Hepatocyte (in vitro differentiated cells): ENCODE measurements at places on chromosomes 13 and 19. TPM values are rescaled to one million over a fixed set of nuclear protein-coding genes. Genes with fewer than 3 reads are reported as not detected.

Gene DOCK9
- total RNA-seq: 25.1 and 38.9 TPM in 2 replicates

DNA sequence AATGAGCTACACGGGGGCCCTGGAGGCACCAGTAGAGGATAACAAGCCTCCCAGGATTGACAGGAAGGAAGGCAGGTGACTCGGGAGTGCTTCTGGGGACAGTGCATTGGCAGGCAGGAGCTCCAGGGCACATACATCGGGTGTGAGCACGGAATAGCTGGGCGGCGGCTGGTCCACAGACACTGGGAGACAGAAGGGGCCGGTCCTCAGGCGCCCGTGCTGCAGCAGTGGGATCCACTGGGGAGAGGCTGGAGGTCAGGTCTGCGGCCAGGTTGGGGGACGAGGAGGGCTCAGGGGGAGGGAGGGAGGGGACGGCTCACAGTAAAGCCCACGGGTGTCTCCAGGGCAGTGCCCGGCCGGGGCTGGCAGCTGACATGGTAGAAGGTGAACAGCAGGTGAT lies 2.1 kb upstream of the ANGPTL8 start:
- H3K36me3 ChIP-seq: no peaks in the 10 kb centered on the region
- no peaks in the 10 kb centered on the region for H3K27me3 ChIP-seq
- no peak overlapping the region for H3K27ac ChIP-seq
- DNase-seq: no peak

DNA sequence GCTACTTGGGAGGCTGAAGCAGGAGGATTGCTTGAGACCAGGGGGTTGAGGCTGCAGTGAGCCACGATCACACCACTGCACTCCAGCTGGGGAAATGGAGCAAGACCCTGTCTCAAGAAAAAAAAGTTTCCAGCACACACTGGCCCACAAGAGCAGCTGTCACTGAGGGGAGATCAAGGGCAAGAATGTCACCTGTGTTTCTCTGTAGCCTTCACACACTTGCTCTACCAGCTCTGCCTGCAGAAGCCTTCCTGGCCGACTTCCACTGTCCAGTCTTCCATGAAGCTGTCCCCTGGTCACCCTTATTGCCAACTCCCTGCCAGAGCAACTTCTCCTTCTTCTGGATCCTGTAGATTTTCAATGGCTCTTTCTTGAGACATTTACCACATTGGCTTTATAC lies 158.0 kb downstream of the KCTD15 start:
- H3K36me3 ChIP-seq: no peaks in the 10 kb centered on the region
- no peaks in the 10 kb centered on the region for H3K4me1 ChIP-seq
- H3K4me3 ChIP-seq: no peak overlapping the region

DNA sequence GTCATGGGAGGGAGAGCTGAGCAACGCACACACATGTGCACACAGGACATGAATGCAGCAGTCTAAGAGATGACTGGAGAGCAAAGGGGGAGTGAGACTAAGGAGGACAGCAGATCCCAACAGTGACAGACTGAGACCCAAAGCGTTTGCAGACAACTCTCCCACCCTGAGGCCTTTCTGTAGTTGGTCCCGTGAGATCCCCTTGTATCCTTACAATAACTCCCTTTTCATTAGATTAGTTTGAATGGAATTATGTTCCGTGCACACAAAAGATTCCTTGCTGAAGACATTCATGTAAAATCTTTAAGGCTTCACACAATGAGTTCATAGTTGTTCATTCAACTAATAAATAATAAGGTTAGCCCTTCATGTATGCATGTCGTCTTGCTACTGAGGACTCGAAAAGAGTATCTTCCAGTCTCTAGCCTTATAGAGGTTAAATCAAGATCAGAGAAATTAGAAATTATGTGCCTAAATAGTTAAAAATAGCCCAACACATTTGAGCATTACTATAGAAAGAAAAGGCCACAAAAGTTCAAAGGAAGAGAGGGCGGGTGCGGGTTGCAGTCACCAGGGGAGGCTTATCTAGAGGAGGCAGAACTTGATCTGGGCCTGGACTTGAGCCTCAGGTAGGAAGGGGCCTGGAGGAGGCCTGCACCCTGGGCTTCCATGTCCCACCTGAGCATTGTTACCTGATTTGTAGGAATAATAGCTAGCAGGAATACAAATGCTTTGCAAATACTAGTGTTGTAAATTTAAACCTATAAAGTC lies 3.1 kb upstream of the GTF3A start:
- no peaks in the 10 kb centered on the region for H3K36me3 ChIP-seq
- no peak for DNase-seq
- peaks cover 21% of the 10 kb centered on the region for H3K4me1 ChIP-seq
- H3K4me3 ChIP-seq: no peak overlapping the region
- H3K27me3 ChIP-seq: no peaks in the 10 kb centered on the region

GRCh38 chr19:2013683-2013961 lies 1.9 kb downstream of the BTBD2 start:
- H3K27ac ChIP-seq: no peak overlapping the region
- no peaks in the 10 kb centered on the region for H3K27me3 ChIP-seq
- no peak overlapping the region for H3K4me3 ChIP-seq
- no peaks in the 10 kb centered on the region for H3K4me1 ChIP-seq
- DNase-seq: no peak
- no peaks in the 10 kb centered on the region for H3K36me3 ChIP-seq

Gene ZNF729
- total RNA-seq: not detected in 2 replicates

- H3K4me1 ChIP-seq: peaks cover 11% of the 10 kb centered on the region
- peak; percentile 46 for DNase-seq
- H3K27ac ChIP-seq: peak overlapping the region; percentile 93
These were observed 534 bp downstream of the CAB39L start for GRCh38 chr13:49443357-49443703.

Gene DMKN
- 57.0 and 64.1 TPM in 2 replicates for total RNA-seq

GRCh38 chr13:49206641-49207040 lies 13.5 kb upstream of the MLNR start:
- no peak overlapping the region for H3K4me3 ChIP-seq
- no peaks in the 10 kb centered on the region for H3K36me3 ChIP-seq
- no peak overlapping the region for H3K27ac ChIP-seq
- no peaks in the 10 kb centered on the region for H3K27me3 ChIP-seq
- no peak for DNase-seq
- no peaks in the 10 kb centered on the region for H3K4me1 ChIP-seq

DNA sequence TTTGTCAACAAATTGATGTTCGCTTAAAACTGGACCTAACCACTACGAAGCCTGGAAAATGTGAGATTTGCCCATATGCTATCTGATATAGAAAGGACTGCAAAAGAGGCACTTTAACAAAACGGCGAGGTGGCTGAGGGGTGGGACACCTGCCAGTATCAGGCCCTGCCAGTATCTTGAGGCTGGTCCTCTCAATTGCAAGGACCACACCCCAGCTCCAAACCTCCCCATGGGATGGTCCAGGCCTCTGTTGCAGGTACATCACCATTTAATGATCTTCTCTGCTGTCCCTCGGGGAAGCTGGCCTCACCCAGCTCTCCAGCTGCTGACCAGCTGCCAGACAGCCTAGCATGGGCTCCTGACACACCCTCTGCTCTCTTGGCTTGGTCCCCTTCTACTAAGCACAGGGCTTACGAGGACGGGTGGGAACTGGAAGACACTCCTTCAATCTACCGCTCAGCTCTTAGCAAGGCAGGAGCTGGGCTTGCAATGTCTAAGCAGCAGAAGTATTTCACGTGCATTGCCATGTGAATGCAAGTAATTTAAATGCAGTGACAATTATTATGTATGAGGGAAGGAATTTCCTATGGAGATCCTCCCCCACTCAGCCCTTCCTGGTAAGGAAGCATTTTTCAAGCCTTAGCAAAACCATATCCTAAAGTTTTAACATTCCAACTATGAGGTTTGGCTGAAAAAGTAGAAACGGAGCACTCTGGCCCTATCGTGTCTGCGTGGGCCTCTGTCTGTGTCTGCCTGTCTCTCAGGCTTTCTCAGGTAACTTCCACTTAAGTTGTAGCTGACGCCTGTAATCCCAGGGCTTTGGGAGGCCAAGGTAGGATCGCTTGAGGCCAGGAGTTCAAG lies 63.9 kb downstream of the LATS2 start:
- H3K4me1 ChIP-seq: no peaks in the 10 kb centered on the region
- peak overlapping the region; percentile 55 for H3K27ac ChIP-seq
- DNase-seq: no peak
- no peaks in the 10 kb centered on the region for H3K36me3 ChIP-seq
- no peak overlapping the region for H3K4me3 ChIP-seq

Gene LIPE
- total RNA-seq: 6.4 and 11.2 TPM in 2 replicates

DNA sequence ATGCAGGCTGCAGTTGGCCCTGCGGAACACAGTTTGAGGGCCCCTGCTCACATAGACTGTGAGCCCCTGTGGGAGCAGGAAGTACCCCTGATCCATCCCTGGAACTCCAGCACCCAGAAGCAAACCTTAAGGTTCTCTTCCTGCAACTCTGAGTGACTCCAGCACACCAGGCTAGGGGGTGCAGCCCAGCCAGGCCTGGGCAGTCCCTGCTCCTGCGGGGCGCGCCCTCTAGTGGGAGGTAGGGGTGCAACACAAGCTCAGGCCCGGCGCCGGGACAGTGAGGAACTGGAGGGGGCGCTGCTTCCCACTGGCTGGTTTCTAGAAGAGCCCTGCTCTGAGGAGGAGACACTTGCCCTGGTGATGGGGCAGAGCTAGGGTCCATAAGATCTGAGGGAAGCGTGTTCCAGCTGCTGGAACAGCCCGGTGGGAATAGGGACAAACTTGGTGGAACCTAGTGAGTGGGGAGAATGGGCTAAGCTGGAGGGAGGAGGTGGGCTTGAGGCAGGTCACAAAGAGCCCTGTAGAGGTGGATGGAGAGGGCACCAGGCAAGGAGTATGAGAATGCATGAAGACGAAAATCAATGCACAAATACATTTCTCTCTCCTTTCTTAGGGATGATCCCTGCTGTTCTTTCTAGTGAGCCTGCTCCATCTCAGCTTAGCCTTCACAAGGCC lies 5.0 kb downstream of the ZSCAN5A start:
- no peaks in the 10 kb centered on the region for H3K36me3 ChIP-seq
- peak; percentile 69 for DNase-seq
- H3K27me3 ChIP-seq: no peaks in the 10 kb centered on the region
- H3K4me3 ChIP-seq: no peak overlapping the region

GRCh38 chr19:38228005-38228377 lies 4.0 kb upstream of the DPF1 start:
- H3K36me3 ChIP-seq: no peaks in the 10 kb centered on the region
- peaks cover 27% of the 10 kb centered on the region for H3K27me3 ChIP-seq
- H3K27ac ChIP-seq: no peak overlapping the region
- H3K4me3 ChIP-seq: no peak overlapping the region

GRCh38 chr13:72061613-72062012 lies 194.6 kb upstream of the DACH1 start:
- no peak for DNase-seq
- H3K27me3 ChIP-seq: no peaks in the 10 kb centered on the region
- no peaks in the 10 kb centered on the region for H3K36me3 ChIP-seq
- no peaks in the 10 kb centered on the region for H3K4me1 ChIP-seq
- H3K27ac ChIP-seq: no peak overlapping the region
- H3K4me3 ChIP-seq: no peak overlapping the region

- H3K4me1 ChIP-seq: peaks cover 37% of the 10 kb centered on the region
- H3K27ac ChIP-seq: peak overlapping the region; percentile 77
- no peak overlapping the region for H3K4me3 ChIP-seq
- DNase-seq: peak; percentile 71
- no peaks in the 10 kb centered on the region for H3K27me3 ChIP-seq
These were observed 55.0 kb downstream of the LRCH1 start for GRCh38 chr13:46607768-46608564.
